HFF-Myc (cell line): ENCODE measurements at places on chromosomes 2 and 18.

DNA sequence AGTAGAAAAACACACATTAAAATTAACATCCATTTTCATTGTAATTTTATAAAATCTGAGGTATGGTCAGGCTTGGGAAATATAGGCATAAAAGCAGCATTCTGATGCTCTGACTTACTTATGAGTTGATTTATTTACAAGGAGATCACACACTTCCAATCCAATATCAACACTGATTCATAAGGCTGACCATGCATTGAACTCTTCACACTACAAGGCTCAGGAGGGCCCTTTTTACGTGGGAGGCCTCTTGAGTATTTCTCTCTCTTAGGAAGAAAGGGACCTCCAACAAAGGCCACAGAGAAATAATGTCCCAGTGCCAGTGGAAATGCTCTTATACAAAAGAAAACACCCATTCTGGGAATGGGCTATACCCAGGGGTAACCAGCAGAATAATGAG is 222.8 kb downstream of the NAPG start:
- DNase-seq = no peak

DNA sequence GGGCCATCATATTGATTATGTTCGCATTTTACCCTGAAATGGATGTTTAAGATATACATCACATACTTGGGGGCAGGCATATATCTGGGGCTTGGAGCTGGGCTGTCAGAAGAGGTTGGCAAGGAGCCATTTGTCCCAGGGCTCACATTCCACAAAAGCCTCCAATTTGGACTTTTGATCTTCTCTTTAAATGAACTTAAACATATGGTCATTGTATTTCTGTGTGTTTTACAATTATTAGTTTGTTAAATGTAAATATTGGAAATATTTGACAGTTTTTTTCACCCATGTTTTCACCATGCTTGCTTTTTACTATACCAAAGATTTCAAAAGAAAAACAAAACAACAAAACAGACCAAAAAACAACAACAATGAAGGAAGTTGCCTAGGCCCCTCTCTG is 165.8 kb upstream of the MEIS1 start:
- DNase-seq = no peak

GRCh38 chr2:40396124-40396523 is 55.8 kb downstream of the SLC8A1 start:
- no peak for DNase-seq

- no peak for DNase-seq
Observed at GRCh38 chr18:31657823-31658669, 26.3 kb downstream of the B4GALT6 start.

GRCh38 chr2:207289295-207290018 is 123.7 kb upstream of the KLF7 start:
- no peak for DNase-seq
